ENCODE measurements at places on chromosomes 2 and 18.
A peak's percentile ranks its signal among the peaks of the same experiment; 100 is the strongest.

GRCh38 chr2:9655441-9656269 is 24.9 kb upstream of the YWHAQ start:
- peak; percentile 74 for DNase-seq

GRCh38 chr2:18284331-18284730 is 276.1 kb downstream of the RDH14 start:
- DNase-seq: no peak

DNA sequence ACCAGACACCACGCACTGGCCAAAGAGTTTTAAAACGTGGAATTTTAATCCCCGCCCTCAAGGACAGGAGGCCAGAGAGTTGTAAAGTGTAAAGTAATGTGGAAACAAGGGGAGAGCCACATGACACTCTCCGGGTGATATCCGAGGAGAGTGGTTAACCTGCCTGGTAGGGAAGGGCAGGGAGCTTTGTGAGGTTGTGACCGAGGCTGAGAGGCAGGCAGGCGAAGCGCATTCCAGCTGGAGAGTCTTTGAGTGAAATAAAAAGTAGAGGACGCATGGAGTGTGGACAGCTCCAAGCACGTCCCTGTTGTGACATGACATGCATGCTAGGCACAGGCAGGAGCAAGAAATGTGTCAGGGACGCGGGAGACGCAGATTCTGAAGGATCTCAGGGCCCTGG is 539.5 kb downstream of the RNF144A start:
- no peak for DNase-seq

DNA sequence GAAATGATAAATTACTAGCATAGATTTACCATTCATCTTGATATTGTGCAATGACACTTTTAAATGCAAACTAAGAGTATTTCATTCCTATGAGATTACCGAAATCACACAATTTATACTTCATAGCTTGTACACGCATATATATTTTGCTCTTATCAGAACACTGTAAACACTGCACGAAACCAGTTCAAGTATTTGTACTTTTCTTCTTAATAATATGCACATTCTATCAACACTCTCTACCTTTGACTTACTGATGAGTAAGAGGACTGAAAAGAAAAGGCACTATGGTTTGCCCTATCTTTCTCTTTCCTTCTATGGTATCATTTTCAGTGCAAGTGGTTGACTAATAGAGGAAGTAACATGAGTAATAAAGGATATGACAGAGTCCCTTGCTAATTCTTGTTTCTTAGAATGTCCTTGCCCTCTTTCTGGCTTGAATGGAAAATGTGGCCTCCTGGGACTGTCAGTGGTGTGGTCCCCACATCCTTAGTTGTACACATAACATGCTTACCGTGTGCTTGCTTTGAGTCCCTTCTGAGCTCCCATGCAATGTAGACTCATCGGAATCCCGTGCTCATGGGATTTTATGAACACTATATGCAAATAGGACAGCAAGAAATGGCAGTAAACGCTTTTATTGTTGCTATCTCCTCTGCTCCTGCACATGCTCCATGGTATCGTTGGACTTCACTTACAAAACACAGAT is 363.5 kb upstream of the TNP1 start:
- DNase-seq: peak; percentile 98

GRCh38 chr18:29157057-29157780 is 980.3 kb upstream of the CDH2 start:
- DNase-seq: peak; percentile 73

DNA sequence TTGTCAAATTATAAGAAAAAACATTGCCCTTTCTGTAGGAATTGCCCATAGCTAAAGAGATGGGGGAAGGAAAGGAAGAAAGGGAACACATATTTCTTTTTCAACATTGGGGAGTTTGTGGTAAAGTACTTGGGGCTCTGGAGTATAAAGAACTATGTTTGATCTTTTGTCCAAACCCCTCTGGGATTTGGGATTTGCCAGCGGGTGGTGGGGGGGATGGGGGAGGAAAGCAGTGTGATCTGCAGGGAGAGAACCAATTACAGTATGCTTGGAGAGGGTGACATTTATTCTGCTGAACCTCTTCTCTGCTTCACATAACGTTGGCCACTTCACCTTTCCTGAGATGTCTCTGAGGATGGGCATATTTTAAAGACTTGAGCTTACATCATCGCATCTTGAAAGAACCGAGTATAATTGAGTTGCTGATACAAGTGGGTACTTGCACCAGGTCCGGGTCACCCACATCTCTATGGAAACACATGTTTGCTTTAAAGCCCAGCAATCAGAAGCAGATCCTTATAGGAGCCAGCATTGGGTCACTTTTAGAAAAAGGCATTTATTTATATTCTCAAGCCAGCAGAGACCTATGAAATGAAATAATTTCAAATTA is 73.1 kb downstream of the SPATS2L start:
- DNase-seq: no peak

GRCh38 chr18:29271501-29271900 is 1094.6 kb upstream of the CDH2 start:
- peak; percentile 61 for DNase-seq

DNA sequence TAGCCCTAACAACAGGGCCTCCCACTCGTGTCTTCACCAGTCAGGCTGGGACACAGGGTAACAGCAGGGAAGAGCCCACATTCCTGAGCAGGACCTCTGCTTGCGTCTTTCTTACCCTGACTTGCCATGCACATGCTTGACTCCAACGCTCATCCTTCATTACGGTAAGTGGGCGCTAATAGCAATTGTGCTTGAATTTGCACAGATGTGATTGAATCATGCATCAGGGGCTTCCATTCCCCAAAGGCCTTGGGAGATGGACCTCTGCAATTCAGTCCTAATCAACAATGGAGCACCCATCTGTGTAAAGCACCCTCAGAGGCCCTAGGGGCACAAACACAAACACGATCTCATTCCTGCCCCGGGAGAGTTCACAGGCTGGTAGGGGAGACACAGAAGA is 13.5 kb downstream of the TEX51 start:
- DNase-seq: no peak

DNA sequence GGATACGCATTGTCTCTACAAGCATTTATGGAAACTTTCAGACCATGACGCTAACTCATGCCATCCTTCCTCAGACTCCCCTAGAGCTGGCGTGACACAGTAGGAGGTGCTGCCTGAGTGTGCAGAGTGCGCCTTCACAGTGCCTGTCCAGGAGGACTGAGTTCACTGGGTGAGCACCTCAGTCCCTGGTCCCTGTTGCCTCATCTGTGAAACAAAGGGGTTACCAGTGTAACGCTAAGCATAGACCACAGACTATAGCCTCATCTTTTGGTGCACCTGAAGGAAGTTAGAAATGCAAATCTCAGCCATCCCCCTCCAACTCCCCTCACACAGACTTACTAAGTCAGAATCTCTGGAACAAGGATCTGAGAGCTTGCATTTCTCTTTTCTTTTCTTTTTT is 142.8 kb downstream of the TMEM17 start:
- DNase-seq: no peak

DNA sequence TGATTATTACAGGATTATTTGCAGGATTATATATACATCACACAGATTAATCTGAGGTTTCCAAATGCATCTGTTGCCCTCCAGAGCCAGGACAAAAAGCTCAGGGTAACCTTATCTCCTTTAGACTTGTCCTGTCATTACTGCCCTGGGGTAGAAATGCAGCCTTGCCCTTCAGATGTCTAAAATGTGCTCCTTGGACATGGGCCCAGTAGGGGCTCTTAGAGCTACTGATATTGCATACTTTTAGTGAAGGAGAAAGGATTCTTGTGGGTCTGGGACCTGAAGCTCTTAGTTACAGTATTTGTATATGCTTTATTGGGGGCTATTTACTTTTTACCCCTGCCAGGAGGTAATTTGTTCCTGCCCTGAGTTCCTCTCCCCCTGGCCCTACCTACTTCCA is 56.1 kb downstream of the PRKRA start:
- DNase-seq: no peak

DNA sequence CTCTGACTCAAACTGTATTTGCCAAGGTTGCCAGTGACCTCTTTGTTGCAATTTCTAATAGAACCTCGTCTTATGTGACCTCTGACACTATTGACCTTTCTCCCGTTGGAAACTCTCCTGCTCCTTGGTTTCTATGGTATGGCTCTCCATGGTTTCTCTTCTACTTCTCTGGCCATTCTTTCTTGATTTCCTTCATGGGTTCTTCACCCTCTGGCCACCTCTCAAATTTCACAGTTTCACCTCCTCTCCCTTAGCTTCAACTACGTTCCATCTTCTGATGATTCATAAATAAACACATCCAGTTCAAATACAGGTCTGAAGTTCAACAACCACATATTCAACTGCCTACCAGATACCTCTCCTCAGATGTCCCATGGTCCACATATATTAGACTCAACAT is 109.5 kb downstream of the CACNB4 start:
- DNase-seq: no peak

DNA sequence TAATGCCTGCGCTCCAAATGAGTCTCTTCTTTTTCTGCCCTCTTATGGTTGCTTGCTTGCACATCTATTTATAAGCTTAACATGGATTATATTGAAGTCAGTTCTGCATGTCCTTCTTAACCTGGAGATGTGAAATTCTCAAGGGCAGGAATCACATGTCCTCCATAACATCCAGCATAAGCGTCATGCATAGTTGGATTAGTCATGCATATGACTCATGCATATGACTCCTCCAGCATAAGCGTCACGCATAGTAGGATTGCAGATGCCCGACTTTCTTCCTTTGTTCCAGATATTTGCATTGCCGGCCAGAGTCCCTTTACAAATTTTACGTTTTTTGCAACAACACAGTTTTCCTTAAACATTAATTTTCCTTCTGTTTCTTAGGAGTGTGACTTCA is 308.6 kb downstream of the TGIF1 start:
- DNase-seq: peak; percentile 76

DNA sequence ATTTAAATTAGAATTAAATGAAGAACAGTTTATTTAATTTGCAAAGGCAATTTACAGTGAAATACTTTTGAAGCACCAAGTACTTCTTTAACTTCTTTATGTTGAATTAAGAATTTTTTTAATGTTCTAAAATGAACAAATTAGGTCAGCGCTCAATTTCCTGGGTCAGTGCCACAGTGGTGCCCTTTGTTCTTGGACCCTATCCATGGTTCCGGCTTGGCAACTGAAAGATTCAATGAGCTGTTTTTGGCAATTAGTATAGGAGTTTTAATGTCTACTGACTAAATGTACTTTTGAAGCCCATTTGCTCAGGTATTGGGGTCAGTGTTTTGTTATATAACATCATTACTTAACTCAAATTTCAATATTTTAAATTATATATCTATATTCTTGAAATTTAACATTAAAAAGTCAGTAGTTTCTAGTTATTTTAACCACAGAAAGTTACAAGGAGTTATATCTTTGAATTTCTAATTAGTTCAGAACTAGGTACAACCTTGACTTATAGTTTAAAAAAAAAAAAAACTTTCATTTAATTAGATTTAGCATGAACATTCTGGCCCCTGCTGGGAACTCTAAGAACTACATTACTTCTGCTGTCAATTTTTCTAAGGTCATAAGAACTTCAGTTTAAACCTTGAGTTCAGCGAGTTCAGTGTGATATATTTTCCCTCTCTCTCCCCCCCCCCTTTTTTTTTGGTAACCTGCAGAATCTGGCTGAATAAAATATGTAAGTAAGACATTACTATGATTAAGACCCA is 7.6 kb upstream of the MSTN start:
- DNase-seq: peak; percentile 59

DNA sequence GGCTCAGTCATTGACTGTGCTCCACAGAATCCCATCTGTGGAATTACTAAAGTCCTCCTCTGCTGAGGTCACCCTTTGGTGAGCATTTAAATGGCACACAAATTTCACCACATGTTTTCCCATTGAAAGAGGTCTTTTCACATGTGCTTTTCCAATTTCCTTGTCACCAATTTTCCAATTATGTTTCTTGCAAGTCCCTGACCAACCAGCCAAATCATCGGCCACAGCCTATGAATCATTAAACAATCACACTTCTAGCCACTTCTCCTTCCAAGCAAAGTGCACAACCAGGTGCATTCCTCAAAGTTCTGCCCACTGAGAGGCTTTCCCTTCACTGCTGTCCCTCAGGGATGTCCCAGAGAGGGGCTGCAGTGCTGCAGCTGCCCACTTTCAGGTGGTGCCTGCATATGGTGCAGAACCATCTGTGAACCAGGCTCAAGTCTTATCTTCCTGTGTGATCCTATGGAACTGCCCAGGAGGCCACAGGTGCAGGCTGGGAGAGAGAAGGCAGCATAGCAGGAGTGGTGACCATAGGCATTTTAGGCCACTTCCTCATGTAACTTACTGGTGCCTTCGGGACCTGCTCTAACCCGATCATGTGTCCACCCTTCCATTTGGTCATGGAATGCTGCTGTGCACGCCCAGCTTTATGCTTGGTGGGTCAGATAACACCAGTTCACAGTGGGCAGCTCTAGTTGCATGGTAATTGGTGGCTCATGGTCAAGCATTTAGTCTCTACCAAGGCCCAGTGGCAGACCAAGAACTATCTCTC is 153.0 kb downstream of the SEPTIN10 start:
- peak; percentile 37 for DNase-seq

DNA sequence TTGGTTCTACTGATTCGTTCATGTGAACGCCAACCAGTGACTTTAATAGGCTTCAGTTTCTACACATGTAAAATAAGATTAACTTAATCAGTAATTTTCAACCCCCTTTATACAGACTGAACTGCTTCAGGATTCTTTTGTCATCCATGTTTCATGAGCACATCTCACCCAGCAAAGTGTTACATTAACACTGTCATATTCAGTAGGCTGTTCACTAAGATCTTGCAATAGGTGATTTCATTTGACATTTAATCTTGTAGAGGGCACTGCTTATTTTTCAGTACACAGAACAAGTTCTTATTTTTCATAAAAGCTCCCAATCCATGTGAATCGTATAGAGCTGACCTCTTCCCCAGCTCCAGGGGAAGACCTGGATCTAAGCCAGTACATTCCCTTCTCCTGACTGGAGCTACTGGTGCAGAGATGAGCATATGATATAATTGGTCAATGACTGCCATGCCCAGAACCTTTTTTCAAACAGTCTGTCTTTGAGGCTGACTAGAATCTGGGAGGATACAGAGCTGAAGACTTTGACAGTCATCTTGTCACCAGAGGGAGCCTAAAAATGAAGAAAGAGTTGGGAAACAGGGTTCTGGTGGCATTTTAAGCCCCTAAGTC is 72.2 kb upstream of the CHRNA1 start:
- peak; percentile 96 for DNase-seq

DNA sequence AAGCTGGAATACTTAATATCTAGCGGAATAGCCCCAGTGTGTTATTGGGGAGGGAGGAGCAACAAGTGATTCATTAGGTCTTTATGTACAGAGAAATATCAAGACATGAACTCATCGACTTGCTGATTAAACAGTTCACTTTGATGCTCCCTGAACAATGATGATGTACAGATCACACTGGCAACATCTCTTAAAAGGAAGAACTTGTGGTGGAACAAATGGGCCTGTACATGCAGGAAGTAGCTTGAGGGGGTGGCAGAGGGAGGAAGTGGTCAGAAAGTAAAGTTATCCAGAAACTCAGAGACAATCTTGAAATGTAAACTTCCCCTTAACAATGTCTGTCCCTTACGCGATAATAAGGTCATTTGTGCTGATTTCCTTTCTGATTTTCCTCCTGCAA is 90.5 kb downstream of the NXPH2 start:
- DNase-seq: no peak

GRCh38 chr2:172446474-172447063 is 19.2 kb downstream of the ITGA6 start:
- no peak for DNase-seq
